ENCODE measurements at places on chromosomes 11 and 22.

DNA sequence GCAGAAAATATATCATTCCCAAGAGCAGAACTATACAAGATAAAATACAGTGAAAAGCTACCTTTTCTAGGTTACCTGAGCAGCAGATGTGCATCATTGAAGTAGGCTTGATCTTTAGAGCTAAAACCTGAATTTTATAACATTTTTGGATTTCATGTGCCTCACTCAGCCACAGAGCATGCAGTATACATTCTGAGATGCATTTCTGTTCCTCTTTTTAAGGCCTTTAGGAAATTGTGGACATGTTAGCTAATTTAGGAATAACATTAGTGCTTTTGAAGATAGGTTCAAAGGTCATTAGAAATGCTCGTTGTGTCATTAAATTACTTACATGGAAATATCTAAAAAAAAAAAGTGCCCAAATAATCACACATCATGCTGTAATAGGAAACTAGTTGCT lies 230.6 kb upstream of the PDGFD start:
- no peak for DNase-seq

DNA sequence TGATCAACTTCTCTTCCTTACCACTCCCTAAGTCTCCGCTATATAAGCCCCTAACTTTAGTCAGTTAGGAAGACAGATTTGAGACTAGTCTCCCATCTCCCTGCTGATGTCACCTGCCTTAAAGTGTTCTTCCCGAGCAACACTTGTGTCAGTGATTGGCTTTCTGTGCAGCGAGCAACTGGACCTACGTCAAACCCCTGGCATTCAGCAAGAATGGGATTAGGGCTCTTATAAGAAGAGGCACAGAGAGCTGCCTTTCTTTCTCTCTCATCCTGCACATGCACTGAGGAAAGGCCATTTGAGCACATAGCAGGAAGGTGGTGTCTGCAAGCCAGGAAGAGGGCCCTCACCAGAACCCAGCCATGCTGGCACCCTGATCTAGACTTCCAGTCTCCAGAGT lies 116.6 kb upstream of the THY1 start:
- DNase-seq = no peak

DNA sequence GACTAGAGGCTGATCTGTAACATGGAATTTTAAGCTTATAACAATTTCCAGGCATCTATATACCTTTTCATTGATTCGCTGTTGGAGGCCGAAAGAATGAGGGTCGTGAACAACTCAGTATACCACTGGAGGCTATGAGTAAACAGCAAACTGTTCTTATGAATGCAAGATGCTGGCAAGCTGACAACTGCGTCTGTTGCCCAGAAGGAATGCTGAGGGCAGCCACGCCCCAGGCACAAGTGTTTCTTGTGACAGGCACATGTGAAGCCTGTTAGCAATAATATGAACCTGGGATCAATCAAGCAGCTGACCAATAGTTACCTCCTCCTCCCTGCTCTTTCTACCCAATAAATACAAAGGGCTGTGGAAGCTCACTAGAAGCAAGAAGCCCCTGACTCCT lies 15.3 kb downstream of the RTCB start:
- no peak for DNase-seq

GRCh38 chr22:16987822-16988221 lies 20.2 kb downstream of the GAB4 start:
- DNase-seq = no peak

GRCh38 chr11:117928446-117929141 lies 608 bp downstream of the TMPRSS13 start:
- DNase-seq = no peak

GRCh38 chr22:20037419-20037818 lies 16.5 kb downstream of the TANGO2 start:
- DNase-seq = no peak

DNA sequence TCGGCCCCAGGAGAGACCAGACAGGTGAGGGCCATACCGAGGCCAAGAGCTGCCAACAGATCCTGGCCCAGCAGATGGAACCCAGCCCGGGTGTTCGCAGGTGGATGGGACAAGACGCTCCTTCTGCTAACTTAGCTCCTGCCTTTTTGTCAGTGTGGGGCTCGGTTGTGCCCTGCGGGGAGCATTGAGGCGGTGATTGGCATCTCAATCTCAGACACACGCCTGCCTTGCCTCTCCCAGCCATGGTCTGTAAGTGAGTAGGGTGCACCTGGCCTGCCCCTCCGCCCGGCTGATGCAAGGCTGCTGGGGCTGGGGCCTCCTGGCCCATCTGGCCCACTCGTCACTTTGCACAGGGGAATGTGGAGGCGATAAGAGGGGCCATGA lies 350.1 kb downstream of the TBC1D22A start:
- no peak for DNase-seq

DNA sequence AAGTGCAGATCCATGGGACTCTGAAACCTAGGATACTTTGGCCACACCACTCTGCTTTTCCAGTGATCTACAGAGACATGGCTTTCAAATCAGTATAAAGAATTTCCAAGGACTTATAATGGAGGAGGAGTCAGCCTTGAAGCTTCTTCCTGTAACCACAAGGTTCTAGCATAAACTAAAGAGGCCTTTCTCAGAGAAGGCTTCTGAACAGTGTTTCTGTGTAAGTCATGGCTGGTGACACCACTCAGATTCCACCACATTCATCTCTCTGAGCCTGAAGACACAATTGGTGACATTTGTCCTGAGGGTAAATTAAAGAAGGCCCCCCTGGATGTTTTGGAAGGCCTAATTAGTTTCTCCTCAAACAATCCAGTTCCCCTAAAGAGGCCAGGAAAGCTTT lies 29.0 kb upstream of the ADORA2A start:
- DNase-seq = no peak

DNA sequence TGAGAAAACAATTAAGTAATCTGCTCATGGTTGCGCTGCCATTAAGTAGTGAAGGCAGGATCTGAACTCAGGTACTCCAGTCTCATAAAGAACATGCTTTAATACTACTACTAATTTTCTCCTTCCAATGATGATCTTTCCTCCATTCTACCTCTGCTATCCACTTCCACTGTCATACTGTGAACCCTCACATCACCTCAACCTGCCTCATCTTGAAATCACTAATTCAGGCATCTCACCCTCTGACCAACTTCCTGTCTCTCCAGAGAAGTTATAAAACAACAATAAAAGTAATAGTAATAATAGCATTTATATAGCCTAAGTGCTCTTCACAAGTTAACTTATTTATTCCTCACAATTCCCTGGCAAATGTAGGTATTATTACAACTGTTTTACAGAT lies 57.1 kb upstream of the PSMA1 start:
- DNase-seq = no peak

GRCh38 chr11:19321351-19321750 lies 80.6 kb upstream of the E2F8 start:
- no peak for DNase-seq

All from CD4-positive, alpha-beta T cell treated with Interferon gamma for 1 hour (primary cell).